ENCODE measurements at places on chromosomes 7 and 10. TPM values are rescaled to one million over a fixed set of nuclear protein-coding genes. Genes with fewer than 3 reads are reported as not detected.

The ECHDC3 gene
- polyA plus RNA-seq = not detected

The DPP6 gene
- polyA plus RNA-seq = not detected

The RSPH10B2 gene
- polyA plus RNA-seq = not detected

The GLI3 gene
- polyA plus RNA-seq = not detected

The METTL27 gene
- 3.6 TPM for polyA plus RNA-seq

The MNX1 gene
- polyA plus RNA-seq = 0.91 TPM

The PURB gene
- polyA plus RNA-seq = 2.3 TPM

The OPN1SW gene
- not detected for polyA plus RNA-seq

The MYL10 gene
- polyA plus RNA-seq = 0.16 TPM

The SLC39A12 gene
- not detected for polyA plus RNA-seq

The C10orf71 gene
- not detected for polyA plus RNA-seq

The SPAG6 gene
- polyA plus RNA-seq = not detected

The LEP gene
- polyA plus RNA-seq = 0.04 TPM

The TTYH3 gene
- 50.0 TPM for polyA plus RNA-seq

The TAS2R41 gene
- not detected for polyA plus RNA-seq

The GTF2I gene
- 74.6 TPM for polyA plus RNA-seq

The LRGUK gene
- polyA plus RNA-seq = 0.20 TPM

The ALOX5 gene
- polyA plus RNA-seq = 0.04 TPM

The UPK3BL2 gene
- 7.9 TPM for polyA plus RNA-seq

The MRLN gene
- not detected for polyA plus RNA-seq

The ACBD7 gene
- polyA plus RNA-seq = 1.4 TPM

The OR6V1 gene
- polyA plus RNA-seq = not detected

The HOGA1 gene
- polyA plus RNA-seq = 7.6 TPM

The FGF8 gene
- 0.26 TPM for polyA plus RNA-seq

The CHST15 gene
- 94.7 TPM for polyA plus RNA-seq

The TMEM270 gene
- not detected for polyA plus RNA-seq

The H2BK1 gene
- not detected for polyA plus RNA-seq

The PRKG1 gene
- 0.01 TPM for polyA plus RNA-seq

The SYT15B gene
- not detected for polyA plus RNA-seq

The LIPF gene
- not detected for polyA plus RNA-seq

The STOX1 gene
- 2.5 TPM for polyA plus RNA-seq

The DYNC1I1 gene
- polyA plus RNA-seq = not detected

The CFAP69 gene
- polyA plus RNA-seq = 2.4 TPM

The TEX36 gene
- polyA plus RNA-seq = not detected

The C10orf120 gene
- not detected for polyA plus RNA-seq

The NPC1L1 gene
- 14.5 TPM for polyA plus RNA-seq

The DGKB gene
- polyA plus RNA-seq = not detected

The MMP21 gene
- not detected for polyA plus RNA-seq

The HSPA12A gene
- polyA plus RNA-seq = 6.4 TPM

The FAM180A gene
- polyA plus RNA-seq = not detected

The PALD1 gene
- 0.09 TPM for polyA plus RNA-seq

The OR6B1 gene
- polyA plus RNA-seq = 0.18 TPM

The FAM25A gene
- not detected for polyA plus RNA-seq

The NMT2 gene
- polyA plus RNA-seq = 10.1 TPM

The ITGB8 gene
- 0.01 TPM for polyA plus RNA-seq

The CCDC146 gene
- polyA plus RNA-seq = 4.1 TPM

The NOC3L gene
- polyA plus RNA-seq = 7.6 TPM

The OR2A5 gene
- not detected for polyA plus RNA-seq

The SDK1 gene
- polyA plus RNA-seq = 2.4 TPM

The AGAP5 gene
- 7.9 TPM for polyA plus RNA-seq
